ENCODE measurements at places on chromosomes 7 and 10.

GRCh38 chr7:112162142-112162766, 43.9 kb downstream of the DOCK4 start:
- no peak for DNase-seq

GRCh38 chr10:131806146-131806545, 94.7 kb upstream of the PPP2R2D start:
- no peak for DNase-seq

DNA sequence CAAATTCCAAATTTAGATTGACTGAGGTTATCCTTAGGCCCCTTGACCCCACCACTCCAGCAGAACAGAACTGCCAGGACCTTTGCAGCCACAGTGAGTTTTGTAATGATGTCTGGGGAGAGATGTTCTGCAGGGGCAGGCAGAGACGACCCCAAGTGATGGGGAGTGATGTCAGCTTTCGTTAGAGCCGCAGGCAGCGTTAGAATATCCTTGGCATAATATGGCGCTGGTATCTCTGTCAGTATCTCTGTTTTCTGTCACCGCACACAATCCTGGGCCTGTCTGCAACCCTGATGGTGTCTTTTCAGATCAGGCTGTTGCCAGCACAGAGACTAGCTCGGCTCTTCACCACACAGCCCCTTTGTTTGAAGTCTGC, 1083.6 kb downstream of the KCNMA1 start:
- no peak for DNase-seq

DNA sequence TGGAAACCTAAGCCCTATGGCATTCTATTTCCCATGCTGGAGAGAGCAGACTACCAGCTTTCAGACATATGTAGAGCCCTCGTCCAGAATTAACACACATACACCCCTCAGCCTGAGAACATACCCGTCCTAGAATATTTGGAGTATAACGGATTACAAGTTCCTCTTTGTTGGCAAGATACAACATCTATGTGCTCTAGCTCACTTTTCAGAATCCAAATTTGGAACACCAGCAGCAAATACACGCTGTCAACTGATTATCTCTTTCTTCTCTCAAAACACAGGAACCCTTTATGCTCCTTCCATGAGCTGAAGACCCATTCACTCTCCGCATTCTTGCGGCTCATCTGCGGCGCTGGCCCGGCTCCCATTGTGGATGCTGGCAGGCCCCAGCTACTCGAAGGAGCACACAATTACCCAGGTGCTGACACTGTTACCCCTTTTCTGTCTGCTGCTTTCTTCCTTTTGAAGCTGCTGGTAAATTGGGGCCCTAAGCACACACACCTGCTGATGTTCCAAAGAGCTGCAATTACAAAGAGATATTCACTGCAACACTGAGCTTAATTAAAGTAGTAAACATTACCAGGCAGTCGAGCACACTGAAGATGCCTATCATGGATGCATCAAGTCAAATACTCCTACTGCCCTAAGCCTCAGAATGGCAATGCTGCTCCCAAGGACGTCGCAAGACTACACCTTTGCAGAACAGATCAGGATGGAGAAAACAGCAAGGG, 70.0 kb downstream of the VOPP1 start:
- no peak for DNase-seq

- DNase-seq: no peak
These were observed 36.4 kb downstream of the CPVL start for GRCh38 chr7:29109899-29110298.

- no peak for DNase-seq
These were observed 122.5 kb upstream of the NOBOX start for GRCh38 chr7:144525956-144526355.

GRCh38 chr10:44811072-44811471, 100.1 kb upstream of the TMEM72 start:
- no peak for DNase-seq

DNA sequence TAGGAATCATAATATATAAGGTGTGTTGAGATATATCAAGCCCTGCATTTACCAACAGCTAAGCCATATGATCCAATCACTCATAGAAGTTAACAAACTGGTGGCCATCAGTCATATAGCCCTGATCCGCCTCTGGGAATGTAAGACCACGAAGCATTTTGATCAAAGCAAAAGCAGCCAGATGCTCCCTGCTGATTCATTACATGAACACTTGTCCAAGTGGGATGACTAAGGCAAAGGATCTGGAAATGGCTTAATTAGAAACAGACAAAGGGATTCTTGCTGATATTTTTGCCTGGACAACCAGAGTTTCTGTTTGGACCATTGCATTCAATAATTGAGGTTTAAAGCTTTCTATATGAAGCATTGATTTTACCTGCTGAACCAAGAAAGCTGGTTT, 535.5 kb downstream of the GPAM start:
- no peak for DNase-seq

DNA sequence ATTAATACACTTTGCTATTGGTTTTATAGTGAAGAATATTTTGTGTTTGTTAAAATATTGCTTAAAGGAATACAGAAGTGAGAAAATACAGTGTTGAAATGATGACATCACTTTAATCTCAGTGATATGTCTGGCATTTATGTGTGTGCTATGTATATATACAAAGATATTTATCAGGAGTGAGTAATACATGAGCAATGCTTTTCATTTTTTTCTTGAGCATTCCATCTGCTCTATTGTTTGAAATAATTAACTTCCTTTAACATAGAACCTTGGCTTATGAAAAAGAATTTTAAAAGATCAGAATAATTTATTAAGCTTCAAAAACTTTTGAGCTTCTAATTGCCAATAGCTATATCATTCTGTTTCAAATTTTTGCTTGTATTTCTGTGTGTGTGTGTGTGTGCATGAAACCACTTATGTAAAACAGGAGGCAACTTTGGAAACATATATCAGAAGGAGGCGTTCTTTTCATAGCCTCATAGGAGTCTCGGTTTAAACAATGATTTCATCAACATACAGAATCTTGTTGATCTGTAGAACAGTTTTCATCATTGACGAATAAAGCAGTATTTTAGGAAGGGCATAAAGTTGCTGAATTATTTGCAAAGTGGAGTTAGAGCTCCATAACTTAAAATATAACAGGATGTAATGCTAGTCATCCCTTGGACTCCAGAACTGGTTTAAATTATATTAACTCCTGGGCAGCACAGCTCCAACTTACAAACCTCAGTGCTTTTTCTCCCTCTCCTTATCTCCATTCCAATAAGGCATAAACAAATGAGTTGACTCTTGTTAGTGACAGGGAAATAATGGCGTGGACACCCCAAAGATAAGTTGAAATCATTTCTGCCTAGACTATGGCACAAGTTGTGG, 228.4 kb upstream of the DGKB start:
- DNase-seq: no peak

All from CD4-positive, alpha-beta memory T cell (primary cell).